ENCODE measurements at places on chromosomes 6 and 20.

GRCh38 chr6:45687570-45687969 is 309.8 kb upstream of the SUPT3H start:
- DNase-seq: no peak

- no peak for DNase-seq
Measured at GRCh38 chr20:17621229-17621968, 51.5 kb downstream of the DSTN start.

DNA sequence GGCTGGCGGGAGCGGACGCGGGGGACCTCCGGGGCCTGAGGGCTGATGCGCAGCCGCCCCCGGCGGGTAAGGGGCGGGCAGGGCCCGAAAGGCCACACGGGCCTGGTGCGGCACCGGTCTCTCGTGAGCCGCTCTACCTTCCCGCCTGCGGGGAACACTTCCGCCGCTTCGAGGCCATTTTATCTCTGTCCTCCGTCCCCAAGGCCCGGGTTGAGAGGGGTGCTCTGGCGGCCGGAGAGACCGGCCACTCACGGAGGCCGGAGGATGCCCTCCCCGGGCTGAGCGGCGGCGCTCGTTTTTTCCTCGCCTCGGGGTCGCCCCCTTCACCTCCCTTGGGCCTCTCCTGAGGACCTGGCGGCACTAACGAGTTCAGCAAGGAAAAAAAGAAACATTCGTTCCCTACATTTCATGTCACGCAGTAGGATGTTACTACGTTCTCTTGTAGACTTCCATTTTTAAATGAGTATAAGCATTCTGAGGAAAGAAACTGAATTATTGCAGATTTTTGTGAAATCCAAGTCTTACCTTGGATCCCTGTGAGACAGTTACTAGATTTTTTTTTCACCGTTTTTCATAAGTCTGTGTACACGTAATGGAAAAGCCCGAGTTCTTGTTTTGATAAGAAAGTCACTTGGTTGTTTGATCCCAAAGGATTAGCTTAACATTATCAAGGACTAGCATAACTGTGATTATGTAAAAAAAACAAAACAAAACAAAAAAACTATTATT is 575 bp downstream of the WTAP start:
- no peak for DNase-seq

DNA sequence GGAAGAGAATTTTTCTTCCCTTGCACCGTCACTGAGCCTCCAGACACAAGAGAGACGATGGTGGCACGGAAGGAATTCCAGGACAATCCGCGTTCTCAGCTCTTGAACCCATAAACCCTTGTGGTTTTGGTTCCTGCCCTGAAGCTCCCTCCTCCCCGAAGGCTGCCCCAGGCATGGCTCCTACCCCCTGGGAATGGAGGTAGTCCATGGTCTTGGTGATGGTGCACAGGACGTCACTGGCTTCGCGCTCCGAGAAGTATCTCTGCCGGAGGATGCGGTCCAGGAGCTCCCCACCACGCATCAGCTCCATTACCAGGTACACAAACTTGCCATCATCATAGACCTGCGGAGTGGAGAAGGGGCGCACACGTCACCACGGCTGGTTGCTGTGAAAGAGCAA is 47.5 kb upstream of the MPC1 start:
- DNase-seq: no peak

GRCh38 chr20:53838311-53838868 is 232.0 kb downstream of the BCAS1 start:
- no peak for DNase-seq

DNA sequence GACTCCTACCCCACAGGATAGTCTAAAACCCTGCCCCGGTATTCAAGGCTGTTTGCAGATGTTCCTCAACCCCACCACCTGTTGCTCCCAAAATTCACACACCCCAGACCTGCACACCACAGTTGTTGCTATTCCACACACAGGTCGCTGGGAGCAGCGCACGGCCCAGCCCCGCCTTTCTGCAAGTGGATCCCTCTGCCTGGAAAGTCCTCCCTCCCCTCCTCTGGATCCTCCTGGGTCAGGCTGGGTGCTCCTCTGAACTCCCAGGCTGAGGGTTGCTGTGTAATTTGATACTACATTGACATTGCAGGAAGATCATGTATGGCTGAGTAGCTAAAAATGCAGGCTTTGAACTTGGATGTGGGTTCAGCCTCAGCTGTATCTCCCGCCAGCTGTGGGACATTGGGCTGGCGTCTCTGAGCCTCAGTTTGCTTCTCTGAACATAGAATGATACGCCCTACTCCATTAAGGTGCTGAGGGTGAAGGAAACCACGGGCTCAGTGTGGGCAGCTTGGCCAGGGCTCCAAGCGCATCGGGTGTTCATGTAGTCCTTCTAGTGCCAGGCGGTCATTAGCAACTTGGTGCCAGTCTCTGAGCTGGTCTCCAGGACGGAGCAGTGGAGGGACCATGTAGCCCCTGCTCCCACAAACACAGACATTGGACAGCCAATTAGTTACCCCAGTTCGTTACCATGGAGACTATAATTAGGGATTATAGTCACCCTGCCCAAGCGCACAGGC is 13.9 kb upstream of the CCN5 start:
- DNase-seq: no peak

DNA sequence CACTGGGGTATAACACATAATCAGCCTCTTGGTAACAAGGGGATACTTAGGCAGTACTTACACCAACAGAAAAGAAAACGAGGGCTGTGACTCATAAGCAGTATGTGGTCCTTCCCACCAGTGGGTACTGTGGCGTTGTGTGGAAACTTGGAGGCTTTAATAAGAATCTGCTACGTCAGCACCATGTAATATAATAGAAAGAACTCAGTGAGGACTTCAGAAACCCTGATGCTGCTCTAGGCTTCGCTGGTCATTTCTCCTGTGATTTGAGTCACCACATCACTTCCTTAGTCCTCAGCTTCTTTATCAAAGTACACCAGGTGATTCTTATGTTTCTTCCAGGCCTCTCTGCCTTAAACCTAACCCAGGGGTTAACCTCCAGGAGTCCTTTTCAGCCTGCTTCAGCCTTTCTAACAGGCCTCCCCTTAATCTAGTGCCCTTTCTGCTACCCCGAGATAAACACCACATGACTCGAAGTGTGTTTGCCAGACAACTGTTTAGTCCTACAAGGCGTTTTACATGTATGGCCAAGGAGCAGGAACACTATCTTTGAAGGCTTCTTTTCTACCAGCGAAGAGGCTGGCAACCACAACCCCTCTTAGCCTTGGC is 68.5 kb downstream of the FYN start:
- DNase-seq: no peak

DNA sequence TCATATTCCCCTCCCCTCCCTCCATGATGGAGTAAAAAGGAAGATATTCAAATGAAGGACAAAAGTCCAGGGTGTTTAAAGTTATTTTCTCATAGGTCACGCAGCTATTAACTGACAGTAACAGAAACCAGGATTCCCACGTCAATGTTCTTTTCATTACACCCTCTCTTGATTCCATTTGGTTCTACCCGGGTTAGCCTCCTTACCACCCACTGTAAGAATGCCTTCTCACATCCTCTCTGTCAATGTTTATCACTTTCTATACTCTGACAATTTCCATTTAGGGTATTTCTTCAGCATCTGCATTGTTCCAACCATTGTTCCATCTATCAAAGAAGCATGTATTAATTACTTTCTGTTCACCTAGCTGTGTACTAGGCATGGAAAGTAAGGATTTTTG is 52.1 kb downstream of the NUDT3 start:
- no peak for DNase-seq
